ENCODE measurements at places on chromosomes 6 and 20. TPM values are rescaled to one million over a fixed set of nuclear protein-coding genes. Genes with fewer than 3 reads are reported as not detected.

Gene TSBP1
- total RNA-seq, result not detected

Gene C6orf163
- 2.5 TPM for total RNA-seq

Gene C20orf96
- total RNA-seq, result 0.15 TPM

Gene CDKAL1
- 8.7 TPM for total RNA-seq

Gene DDR1
- total RNA-seq, result 283 TPM

Gene PRKN
- 0.39 TPM for total RNA-seq

Gene LPA
- not detected for total RNA-seq

Gene PRRT1
- total RNA-seq, result not detected

Gene FOXF2
- total RNA-seq, result 0.49 TPM

Gene RNF144B
- 16.9 TPM for total RNA-seq

Gene TMEM181
- total RNA-seq, result 18.8 TPM

Gene PCSK2
- total RNA-seq, result not detected

Gene RPL7L1
- 119 TPM for total RNA-seq

Gene EPB41L2
- total RNA-seq, result 13.5 TPM

Gene PREP
- 36.8 TPM for total RNA-seq

Gene GTSF1L
- not detected for total RNA-seq

Gene NINL
- total RNA-seq, result 6.3 TPM

Gene B3GALT4
- total RNA-seq, result 2.2 TPM

Gene BCAS4
- total RNA-seq, result 12.5 TPM

Gene WFDC5
- 1.6 TPM for total RNA-seq

Gene ENPP1
- 0.08 TPM for total RNA-seq

Gene HELZ2
- total RNA-seq, result 40.2 TPM

Gene SNAP91
- not detected for total RNA-seq

Gene RAB44
- total RNA-seq, result not detected

Gene PXDC1
- total RNA-seq, result 59.0 TPM

Gene KCNK15
- under 0.01 TPM for total RNA-seq

Gene TMEM14B
- total RNA-seq, result 76.3 TPM

Gene SYTL3
- 0.70 TPM for total RNA-seq

Gene HINT3
- total RNA-seq, result 14.3 TPM

All from hair follicular keratinocyte (primary cell).